Stimulated activated CD8-positive, alpha-beta memory T cell treated with anti-CD3 and anti-CD28 coated beads, Interleukin-12 subunit alpha, Interleukin-12 subunit beta, amount 100 ng/mL, for 1 hour (primary cell): ENCODE measurements at places on chromosomes 11 and 22.

DNA sequence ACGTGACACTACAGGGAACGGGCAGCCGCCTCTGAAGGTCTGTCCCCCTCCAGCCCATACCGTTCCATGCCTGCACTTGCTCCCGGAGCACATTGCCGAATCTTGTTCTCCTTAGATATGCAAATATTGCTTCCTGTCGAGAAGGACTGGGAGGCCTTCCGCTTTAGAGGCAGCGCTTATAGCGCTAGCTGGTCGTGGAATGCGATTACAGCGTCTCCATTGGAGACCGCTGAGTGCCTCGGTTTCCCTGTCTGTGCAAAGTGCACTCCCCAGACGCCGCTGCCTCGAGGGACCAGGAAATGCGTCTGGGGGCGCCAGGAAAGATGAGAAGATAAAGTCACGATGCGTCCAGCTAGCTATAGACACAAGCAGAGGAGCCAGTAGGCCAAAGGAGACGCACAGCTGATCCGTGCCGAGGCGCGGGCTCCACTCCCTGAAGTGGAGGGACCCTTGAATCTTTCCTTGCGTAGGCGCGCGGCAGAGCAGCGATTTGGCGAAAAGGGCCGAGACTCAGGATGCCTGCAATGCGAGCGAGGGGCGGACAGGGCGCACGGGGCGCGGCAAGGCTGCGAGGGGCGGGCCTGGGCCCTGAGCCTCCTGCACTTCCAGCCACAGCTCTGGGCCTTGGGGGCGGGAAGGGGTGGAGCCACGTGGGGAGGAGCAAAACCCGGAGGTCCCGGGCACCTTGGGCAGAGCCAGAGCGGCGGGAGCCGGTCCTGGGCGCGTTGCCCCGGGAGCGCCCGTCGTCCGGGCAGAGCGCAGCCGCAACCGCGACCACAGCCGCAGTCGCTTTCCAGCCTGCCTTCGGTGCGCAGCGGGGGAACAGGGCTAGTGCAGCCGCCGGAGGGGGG lies at the start of gene RASSF10:
Gene RASSF10 (plus strand): TSS at position 692 of the 851 bp plus-strand sequence. CDS start 261 bp downstream, outside the sequence.
- no peak for DNase-seq

- no peak for DNase-seq
These were observed 5.2 kb upstream of the SLN start for GRCh38 chr11:107716884-107717532.

- no peak for DNase-seq
These were observed 18.1 kb downstream of the CECR2 start for GRCh38 chr22:17387356-17387755.

DNA sequence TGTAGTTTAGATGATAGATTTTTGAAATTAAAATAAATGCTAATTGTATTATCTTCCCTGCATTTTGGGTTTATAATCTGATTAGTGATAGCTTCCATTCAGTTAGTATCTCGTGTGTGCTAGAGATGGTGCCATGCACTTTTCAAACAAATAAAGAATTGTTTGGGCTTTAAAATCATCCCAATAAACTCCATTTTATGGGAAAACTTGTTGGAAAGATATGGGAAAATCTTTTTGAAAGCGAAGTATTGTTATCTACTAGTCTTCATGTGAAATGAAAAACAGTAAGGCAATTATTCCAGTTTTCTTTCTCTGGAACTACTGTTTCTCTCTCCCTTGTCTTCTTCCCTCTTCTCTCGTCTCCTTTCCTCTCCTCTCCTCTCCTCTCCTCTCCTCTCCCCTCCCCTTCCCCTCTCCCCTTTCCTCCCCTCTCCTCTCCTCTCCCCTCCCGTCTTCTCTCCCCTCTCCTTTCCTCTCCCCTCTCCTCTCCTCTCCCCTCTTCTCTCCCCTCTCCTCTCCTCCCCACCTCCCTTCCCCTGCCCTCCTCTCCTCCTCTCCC lies 27.9 kb upstream of the MUC15 start:
- no peak for DNase-seq

DNA sequence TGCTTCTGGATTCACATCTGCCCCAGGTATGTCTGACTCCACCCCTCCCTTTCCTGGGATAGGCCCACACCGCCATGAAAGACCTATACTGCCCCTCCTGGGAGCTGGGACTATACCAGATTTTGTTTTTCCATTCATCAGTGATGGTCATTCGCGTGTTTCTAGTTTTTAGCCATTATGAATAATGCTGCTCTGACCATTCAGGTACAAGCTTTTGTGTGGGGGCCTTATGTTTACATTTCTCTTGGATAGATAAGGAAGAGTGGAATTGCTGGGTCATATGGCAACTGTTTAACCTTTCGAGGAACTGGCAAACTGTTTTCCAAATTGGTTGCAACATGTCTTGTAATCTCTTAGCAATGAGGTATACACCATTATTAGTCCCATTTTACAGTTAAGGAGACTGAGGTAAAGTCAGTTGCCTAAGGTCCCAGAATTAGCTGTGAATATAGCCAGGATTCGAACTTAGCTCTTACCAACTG lies 1.2 kb upstream of the TBC1D10A start:
- no peak for DNase-seq
